ENCODE measurements at places on chromosomes 3 and 15. TPM values are rescaled to one million over a fixed set of nuclear protein-coding genes. Genes with fewer than 3 reads are reported as not detected.

Gene MST1
- polyA plus RNA-seq: 37.4 TPM

Gene GABRA5
- 0.10 TPM for polyA plus RNA-seq

Gene ARGFX
- not detected for polyA plus RNA-seq

Gene IL17RE
- polyA plus RNA-seq: 1.2 TPM

Gene TAGLN3
- 1.6 TPM for polyA plus RNA-seq

DNA sequence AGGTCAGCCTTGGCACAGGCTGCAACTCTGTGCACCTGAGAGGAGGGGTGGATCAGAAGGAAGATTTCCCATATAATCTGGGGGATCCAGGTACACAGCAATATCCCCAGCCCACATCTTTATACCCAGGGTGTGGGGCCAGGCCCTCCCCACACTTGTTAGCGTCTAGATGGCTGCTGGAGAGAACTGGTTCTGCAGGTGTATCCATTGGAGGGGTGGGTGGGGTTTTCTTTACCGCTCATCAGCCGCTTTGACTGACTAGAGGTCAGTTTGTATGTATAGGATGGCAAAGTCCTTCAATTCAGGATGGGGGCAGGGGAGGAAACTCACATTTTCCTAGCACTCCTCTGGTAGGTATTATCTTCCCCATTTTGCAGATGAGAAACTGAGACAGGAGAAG lies 92.5 kb downstream of the IL20RB start:
- DNase-seq: no peak

DNA sequence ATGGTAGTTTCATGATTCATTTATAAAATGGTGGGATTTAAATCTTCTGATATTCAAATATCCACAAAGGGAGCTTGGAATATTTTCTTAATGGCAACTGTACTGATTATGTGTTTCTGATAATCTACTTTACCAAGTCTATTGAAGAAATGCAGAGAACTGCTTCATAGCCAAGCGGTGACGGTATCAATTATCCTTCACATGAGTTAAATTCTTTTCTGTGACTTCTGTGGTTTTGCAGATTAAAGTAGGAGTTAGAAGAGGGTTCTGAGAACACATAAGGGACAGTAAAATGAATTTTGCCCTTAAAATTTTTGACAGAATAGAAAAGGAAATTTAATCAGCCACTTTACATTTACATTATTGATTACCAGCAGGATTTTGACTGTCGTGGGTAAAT lies 563.2 kb downstream of the GBE1 start:
- DNase-seq: no peak

GRCh38 chr3:192917028-192917403 lies 640 bp downstream of the MB21D2 start:
- DNase-seq: peak; percentile 71

DNA sequence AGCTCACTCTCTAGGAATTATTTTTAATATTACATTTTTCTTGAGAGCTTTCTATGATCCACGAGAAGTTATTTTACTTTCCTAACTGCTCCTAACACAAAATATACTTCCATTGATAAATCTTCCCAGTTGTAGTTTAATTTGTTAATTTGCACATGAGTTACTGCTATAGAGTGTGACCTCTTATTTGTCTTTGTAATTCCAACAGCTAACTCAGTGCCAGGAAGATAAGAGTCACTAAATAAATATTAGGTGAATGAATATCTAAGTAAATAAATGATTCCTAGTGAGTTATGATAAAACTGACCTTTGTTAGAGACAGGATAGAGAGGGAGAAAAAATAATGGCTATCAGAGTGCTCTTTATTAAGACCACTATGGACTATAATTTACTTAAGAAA lies 319.9 kb downstream of the NAALADL2 start:
- no peak for DNase-seq

DNA sequence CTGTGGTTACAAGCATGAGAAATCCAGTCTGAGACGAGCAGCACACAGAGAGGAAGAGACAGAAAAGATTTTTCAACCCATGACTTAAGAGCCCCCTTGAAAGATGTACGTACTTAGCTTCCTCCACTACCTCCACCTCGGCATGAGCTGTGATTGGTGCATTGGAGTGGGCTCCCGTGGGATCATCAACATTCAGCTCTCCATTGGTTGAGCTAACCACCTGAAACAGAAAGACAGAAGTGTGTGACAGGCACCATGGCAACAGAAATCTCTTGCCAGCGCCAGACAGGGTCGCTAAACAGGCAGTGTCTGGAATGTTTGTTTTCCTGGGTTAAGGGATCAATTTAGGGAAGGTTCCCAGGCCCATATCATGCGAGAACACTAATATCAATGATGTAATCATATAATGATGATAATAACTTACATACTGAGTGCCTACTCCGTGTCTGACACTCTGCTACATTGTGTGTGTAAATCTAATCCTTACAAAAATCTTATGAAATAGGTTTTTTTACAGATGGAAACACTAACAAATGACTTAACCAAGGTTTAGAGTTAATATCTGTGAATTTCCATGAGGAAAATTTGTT lies 17.5 kb upstream of the PPIB start:
- DNase-seq: peak; percentile 83

DNA sequence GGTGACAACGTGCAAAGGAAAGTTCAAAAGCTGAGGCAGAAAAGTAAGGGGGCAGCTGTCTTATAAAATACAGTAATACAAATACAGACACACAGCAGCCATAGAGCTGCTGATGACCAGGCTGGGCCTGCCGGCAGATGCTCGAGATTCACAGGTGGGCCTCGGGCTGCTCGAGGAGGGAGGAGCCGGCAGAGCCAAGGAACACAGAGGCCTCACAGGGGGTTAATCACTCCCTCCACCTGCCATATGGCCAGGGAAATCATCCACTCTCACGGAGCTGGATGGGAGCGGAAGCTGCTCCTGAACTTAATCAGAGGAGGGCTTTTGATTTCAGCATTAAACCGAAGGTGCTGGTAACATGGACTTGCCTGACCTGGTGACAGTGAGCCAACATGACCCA lies 29.6 kb upstream of the MGLL start:
- no peak for DNase-seq

- DNase-seq: no peak
These were observed 149.6 kb downstream of the CHL1 start for GRCh38 chr3:346186-346585.

DNA sequence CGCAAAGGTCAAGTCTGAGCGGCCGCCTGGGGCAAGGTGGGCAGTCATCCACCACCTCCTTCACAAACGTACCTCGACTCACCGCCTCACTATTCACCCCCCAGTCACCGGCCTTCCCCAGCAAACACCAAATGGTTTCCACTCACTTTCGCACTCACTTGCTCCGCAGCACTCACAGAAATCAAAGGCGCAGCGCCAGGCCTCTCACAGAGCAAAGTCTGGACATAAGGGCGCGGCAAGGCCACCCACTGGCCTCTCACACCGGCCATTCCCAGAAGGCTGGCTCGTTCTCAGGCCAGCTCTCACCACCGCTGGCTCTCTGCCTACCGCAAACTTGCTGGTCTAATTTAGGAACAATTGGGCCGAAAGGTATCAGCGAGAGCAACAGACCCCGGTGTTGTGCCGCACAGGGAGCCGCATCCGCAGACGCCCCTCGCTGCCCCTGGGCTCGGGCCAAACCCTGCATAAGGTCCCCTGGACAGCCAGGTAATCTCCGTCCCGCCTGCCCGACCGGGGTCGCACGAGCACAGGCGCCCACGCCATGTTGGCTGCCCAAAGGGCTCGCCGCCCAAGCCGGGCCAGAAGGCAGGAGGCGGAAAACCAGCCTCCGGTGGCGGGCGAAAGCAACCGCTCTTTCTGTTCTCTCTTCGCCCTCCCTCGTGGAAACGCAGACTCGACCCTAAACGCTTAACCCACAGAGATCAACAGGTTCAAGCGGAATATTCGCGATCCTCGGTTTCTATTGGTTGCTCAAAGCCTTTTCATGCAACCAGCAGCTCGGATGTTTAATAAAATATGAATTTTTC lies 2.9 kb downstream of the SHOX2 start:
- no peak for DNase-seq

Measured in cardiac muscle cell (in vitro differentiated cells and primary cell).